Psoas muscle (tissue), 8 donors: ENCODE measurements at places on chromosomes 7 and 10.

GRCh38 chr7:2626498-2627117, 5.2 kb upstream of the TTYH3 start:
- no peak for DNase-seq
- H3K27ac ChIP-seq = no peak overlapping the region
- no peaks in the 10 kb centered on the region for H3K36me3 ChIP-seq
- no peak overlapping the region for H3K4me3 ChIP-seq

DNA sequence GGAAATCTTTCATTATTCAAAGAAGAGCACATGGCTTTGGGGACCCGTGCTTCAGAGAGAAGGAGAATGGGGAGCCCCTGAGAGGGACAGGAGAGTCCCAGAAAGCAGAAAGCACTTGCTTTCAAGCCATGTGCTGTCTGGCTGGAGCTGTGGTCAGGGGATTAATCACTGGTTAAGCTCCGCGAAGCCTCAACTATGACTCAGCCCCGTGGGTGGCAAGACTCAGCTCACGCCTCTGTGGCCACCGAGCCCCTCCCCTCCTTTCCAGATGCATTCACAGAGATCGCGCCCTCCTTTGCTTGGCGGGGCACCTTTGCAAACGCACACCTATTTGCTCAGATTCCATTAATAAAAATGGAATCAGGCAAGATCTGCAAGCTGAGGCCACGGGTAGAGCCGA, 202.9 kb upstream of the TCERG1L start:
- H3K4me3 ChIP-seq = no peak overlapping the region
- no peak overlapping the region for H3K27ac ChIP-seq
- no peaks in the 10 kb centered on the region for H3K27me3 ChIP-seq
- DNase-seq = no peak
- no peaks in the 10 kb centered on the region for H3K36me3 ChIP-seq

- no peak overlapping the region for H3K4me3 ChIP-seq
- H3K36me3 ChIP-seq = no peaks in the 10 kb centered on the region
- H3K27ac ChIP-seq = no peak overlapping the region
- no peaks in the 10 kb centered on the region for H3K4me1 ChIP-seq
- H3K27me3 ChIP-seq = no peaks in the 10 kb centered on the region
Measured at GRCh38 chr7:108134486-108134885, 4.3 kb upstream of the LAMB4 start.

DNA sequence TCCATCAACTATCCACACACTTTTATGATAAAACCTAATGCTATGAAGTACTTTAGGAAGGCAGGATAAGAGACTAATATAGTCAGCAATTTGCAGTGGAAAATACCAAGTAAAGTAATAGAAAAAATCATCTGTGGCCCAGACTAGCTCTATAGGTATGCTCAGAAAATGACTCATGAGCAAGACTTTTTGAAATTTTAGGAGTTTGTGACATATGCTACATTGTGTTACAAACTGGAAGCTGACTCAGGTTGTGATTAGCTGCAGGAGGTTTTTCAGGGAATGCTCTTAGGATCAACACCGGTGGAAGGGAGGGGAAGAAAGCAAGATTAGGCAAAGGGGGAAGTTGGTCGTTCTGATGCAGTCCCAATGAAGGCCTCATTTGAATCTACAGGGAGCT, 56.1 kb downstream of the FEZF1 start:
- H3K27me3 ChIP-seq = no peaks in the 10 kb centered on the region
- no peaks in the 10 kb centered on the region for H3K4me1 ChIP-seq
- H3K27ac ChIP-seq = no peak overlapping the region
- no peak overlapping the region for H3K4me3 ChIP-seq

- H3K36me3 ChIP-seq = no peaks in the 10 kb centered on the region
- no peak for DNase-seq
- H3K27ac ChIP-seq = no peak overlapping the region
- no peaks in the 10 kb centered on the region for H3K4me1 ChIP-seq
- no peak overlapping the region for H3K4me3 ChIP-seq
Measured at GRCh38 chr7:123041101-123041500, 45.6 kb upstream of the TAS2R16 start.

DNA sequence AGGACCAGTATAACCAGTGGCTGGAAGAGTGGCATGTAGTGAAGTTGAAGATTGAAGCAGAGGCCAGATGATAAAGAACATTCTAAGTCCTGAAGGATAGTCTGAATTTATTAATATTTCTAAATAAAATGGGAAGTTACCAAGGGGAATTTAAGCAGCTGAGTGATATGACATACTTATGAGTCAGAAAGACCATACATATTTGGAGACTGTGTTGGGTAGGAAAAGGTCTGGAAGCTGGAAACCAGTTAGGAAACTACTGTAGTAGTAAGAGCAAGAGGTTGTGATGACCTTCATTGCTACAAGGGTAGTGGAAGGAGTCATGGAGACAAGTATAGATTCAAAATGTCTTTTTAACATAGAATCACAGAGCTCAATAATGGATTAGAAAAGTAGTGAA, 752.3 kb downstream of the SUGCT start:
- no peaks in the 10 kb centered on the region for H3K27me3 ChIP-seq
- H3K4me3 ChIP-seq = no peak overlapping the region
- H3K27ac ChIP-seq = no peak overlapping the region
- DNase-seq = no peak

DNA sequence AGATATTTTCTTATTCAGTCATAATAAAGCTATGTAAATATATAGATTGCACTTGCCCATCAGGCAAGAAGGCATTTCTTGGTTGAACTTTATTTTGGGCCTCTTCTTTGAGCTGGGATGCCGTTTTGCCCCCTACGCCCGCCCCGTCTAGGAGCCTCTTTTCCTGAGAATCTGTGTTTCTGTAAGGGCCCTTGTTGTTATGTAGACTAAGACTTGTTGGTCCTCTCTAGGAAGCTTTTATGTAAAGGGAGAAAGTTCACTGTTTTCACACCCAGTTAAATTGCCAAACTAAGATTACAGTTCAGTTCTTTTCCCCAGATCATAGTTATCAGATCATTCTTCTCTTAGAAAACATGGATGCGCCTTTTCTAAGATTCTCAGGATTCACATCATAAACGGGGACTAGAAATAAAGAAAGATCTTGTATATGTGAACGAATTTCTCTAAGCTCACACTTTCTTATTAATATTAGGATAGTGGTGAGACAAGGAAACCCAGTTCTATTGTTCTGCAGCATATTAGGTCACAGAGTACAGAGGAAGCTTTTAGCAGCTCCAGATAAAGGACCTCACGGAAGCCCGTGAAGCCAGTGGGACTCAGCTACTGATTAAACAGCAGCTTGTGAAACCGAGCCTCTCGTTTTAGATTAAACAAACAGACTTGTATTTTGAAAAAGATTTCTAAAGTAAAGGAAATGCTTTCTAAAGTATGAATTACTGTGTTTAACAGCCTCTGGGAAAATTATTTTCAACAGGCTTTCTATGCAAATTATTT, 3.8 kb downstream of the LMTK2 start:
- peaks cover 16% of the 10 kb centered on the region for H3K4me1 ChIP-seq
- H3K4me3 ChIP-seq = no peak overlapping the region
- no peaks in the 10 kb centered on the region for H3K27me3 ChIP-seq
- no peak for DNase-seq
- no peaks in the 10 kb centered on the region for H3K36me3 ChIP-seq

DNA sequence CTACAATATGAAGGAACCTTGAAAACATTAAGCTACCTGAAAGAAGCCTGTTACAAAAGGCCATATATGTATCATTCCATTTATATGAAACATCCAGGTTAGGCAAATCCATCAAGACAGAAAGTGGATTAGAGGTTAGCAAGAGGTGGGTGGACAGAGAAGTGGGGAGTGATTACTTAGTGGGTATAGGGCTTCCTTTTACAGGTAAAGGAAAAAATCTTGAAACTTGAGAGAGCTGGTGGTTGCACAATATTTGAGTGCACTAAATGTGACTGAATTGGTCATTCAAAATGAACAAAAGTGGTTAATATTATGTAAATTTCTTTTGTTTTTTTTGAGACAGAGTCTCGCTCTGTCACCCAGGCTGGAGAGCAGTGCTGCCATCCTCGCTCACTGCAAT, 119.4 kb upstream of the KIF5B start:
- no peak overlapping the region for H3K27ac ChIP-seq
- no peak overlapping the region for H3K4me3 ChIP-seq
- no peaks in the 10 kb centered on the region for H3K4me1 ChIP-seq
- no peak for DNase-seq

GRCh38 chr7:99639267-99639666, 22.5 kb downstream of the ZSCAN25 start:
- no peak for DNase-seq
- peaks cover 5% of the 10 kb centered on the region for H3K36me3 ChIP-seq
- H3K27ac ChIP-seq = no peak overlapping the region
- H3K4me3 ChIP-seq = no peak overlapping the region

DNA sequence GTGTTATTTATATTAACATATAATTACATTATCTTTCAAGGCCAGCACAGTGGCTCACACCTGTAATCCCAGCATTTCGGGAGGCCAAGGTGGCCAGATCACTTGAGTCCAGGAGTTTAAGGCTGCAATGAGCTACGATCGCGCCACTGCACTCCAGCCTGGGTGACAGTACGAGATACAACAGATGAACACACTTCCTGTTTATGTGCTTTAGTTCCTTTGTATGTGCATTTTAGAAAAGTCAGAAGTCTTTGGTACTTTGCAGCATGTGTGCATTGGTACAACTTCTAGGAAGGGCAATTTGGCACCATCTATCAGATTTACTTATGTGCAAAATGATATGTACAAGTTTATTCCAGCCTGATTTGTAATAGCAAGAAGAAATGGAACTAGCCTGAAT, 13.3 kb downstream of the SLC35G1 start:
- no peak for DNase-seq
- no peaks in the 10 kb centered on the region for H3K4me1 ChIP-seq
- peaks cover 6% of the 10 kb centered on the region for H3K36me3 ChIP-seq
- H3K27ac ChIP-seq = no peak overlapping the region

- no peak overlapping the region for H3K4me3 ChIP-seq
- no peak for DNase-seq
Measured at GRCh38 chr10:77350134-77350533, 287.5 kb downstream of the KCNMA1 start.

GRCh38 chr10:72252972-72253371, 20.8 kb upstream of the DDIT4 start:
- no peak for DNase-seq
- H3K27me3 ChIP-seq = no peaks in the 10 kb centered on the region
- no peak overlapping the region for H3K4me3 ChIP-seq
- no peaks in the 10 kb centered on the region for H3K36me3 ChIP-seq

- peaks cover 16% of the 10 kb centered on the region for H3K4me1 ChIP-seq
- no peaks in the 10 kb centered on the region for H3K27me3 ChIP-seq
- H3K27ac ChIP-seq = peak overlapping the region; percentile 13
- H3K36me3 ChIP-seq = peaks cover 60% of the 10 kb centered on the region
- H3K4me3 ChIP-seq = no peak overlapping the region
Measured at GRCh38 chr7:6163402-6163801, 109.0 kb downstream of the CYTH3 start.

GRCh38 chr7:100158229-100159098, at the start of gene TRAPPC14:
TSS of gene TRAPPC14 (minus strand) at chr7:100158723. CDS start at chr7:100158499, 224 bp downstream.
- H3K4me3 ChIP-seq = peak within 1 kb of the TSS; percentile 93
- DNase-seq = peak; percentile 95

DNA sequence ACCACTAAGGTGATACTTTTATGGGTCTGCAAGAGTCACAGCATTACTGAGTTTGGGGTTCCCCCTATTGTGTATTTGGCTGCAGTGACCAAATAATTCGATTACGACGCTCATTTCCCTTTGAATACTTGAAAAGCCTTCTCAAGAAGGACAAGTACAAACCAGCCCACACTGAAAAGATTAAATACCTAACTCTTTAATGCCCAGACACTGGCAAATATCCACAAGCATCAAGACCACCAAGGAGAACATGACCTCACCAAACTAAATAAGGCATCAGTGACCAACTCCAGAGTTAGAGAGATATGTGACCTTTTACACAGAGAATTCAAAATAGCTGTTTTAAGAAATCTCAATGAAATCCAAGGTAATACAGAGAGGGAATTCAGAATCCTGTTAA, 31.8 kb upstream of the SFTPD start:
- H3K4me3 ChIP-seq = no peak overlapping the region
- no peaks in the 10 kb centered on the region for H3K27me3 ChIP-seq
- DNase-seq = no peak

GRCh38 chr7:18177129-18177814, 149.6 kb upstream of the PRPS1L1 start:
- H3K27ac ChIP-seq = no peak overlapping the region
- H3K36me3 ChIP-seq = no peaks in the 10 kb centered on the region
- H3K4me3 ChIP-seq = no peak overlapping the region

GRCh38 chr10:122165484-122166276, 105.4 kb upstream of the BTBD16 start:
- H3K27me3 ChIP-seq = no peaks in the 10 kb centered on the region
- no peak for DNase-seq
- H3K4me1 ChIP-seq = peaks cover 33% of the 10 kb centered on the region
